ENCODE measurements at places on chromosomes 7 and 10.

GRCh38 chr10:110389255-110389654 is 84.5 kb upstream of the SMNDC1 start:
- no peak for DNase-seq

GRCh38 chr7:153381275-153382040 is 621.9 kb downstream of the ACTR3B start:
- DNase-seq: no peak

DNA sequence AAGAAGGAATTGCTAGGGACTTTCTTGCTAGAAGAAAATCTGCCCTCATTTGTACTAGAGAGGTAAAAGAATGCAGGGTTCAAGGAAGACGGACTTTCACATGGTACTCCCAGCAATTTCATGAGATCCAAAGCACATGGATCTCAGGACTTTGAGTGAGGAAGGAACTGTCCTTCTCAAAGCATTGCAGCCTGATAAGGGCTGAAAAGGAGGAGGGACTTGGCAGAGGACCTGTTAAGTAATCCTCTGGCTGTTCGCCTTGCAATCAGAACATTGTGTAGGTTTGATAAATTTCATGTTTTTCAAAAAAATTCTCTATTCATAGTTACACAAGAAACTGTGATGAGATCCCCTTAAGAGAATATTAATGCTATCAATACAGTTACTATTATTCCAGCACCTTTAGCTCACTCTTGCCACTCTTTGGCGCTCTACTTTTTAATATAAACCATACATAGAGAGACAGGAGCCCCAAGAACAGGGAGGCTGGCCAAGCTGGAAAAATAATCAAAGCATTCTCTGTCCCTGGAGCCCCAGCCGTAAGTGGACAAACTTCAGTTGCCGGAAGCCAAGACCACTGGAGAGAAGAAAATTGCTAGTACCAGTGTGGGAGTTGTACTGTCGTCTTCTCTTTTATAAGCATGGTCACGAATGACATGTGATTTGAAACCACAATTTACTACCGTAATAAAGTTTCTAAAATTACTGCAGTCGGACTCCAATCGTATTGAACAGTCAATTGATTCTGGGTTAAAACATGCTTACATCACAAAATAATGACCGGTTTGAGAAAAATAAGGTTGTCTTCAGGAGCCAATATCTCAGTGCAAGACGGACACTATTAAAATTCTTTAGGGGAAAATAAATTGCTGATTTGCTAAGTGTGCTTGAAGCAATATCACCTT is 424.4 kb downstream of the SDK1 start:
- DNase-seq: no peak

DNA sequence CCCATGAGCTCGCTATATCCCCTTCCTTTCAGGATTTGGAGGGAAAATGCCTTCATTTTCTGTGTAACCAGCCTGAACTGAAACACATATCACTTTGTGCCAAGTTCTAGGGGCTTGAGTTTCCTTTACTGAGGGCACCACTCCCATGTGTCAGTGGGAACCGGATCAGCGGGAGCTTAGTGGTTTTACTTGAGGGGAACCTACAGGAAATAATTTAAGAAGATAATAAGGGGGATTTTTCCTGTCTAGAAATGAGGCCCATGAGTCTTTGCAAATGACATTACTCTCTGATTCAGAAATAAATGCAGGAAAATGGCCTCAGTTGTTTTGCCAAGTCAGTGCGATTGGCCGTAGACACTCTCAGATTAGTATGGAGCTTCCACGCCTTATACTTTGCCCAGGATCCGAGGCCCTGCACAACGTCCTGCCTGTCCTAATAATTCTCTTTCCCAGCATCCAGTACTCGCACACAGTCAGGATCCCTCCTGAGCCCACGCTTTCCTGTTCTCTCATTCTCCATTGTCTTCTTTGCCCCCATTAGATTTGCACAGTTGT is 86.4 kb upstream of the LYZL1 start:
- DNase-seq: no peak

DNA sequence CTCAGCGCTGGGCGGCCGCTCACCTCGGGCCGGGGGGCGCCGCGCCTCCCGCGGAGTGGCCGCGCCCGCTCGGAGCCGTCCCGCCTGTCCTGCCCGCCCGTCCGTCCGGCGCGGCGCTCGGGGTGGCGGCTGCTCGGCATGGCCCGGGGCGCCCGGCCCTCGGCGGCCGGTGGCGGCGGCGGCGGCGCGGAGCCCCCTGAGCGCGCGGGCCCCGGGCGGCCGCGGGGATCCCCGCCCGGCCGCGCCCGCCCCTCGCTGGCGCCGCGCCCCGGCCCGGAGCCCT is 338 bp downstream of the SDK1 start:
- DNase-seq: no peak

- no peak for DNase-seq
Measured at GRCh38 chr10:124320778-124321432, 97.8 kb downstream of the OAT start.

- no peak for DNase-seq
Measured at GRCh38 chr10:117411479-117412399, 36.5 kb upstream of the PDZD8 start.

GRCh38 chr7:29958667-29959358 is 30.8 kb downstream of the SCRN1 start:
- no peak for DNase-seq

- no peak for DNase-seq
Measured at GRCh38 chr10:92699518-92700381, 10.0 kb downstream of the HHEX start.
